ENCODE measurements at places on chromosomes 7 and 10.

DNA sequence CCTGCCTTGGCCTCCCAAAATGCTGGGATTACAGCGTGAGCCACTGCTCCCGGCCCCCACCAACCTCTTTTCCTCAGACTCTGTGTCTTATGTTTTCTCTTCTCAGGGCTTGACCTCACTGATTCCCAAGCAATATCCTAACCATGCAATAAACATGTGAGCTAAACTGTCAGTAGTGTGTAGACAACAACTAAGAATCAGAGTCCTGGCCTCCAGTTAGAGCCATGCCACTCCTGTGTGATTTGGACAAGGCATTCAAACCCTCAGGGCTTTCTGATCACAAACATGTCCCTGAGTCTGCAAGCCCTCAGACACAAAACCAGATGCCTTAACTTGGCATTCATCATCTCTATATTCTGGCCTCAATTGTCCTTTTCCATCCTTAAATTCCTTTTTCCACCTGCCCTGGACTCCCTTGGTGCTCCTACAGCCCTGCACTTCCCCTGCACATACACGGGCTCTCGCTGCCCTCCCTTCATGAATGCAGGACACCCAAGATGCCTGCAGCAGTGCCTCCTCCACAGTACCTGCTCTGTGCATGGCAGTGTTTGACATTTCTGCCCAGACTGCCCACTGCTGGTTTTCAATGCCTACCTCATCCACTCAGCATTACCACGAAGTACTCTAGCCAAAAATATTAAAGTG lies 142.8 kb downstream of the CYP26A1 start:
- peaks cover 7% of the 10 kb centered on the region for H3K27me3 ChIP-seq
- no peaks in the 10 kb centered on the region for H3K36me3 ChIP-seq
- DNase-seq: no peak
- no peak overlapping the region for H3K27ac ChIP-seq

DNA sequence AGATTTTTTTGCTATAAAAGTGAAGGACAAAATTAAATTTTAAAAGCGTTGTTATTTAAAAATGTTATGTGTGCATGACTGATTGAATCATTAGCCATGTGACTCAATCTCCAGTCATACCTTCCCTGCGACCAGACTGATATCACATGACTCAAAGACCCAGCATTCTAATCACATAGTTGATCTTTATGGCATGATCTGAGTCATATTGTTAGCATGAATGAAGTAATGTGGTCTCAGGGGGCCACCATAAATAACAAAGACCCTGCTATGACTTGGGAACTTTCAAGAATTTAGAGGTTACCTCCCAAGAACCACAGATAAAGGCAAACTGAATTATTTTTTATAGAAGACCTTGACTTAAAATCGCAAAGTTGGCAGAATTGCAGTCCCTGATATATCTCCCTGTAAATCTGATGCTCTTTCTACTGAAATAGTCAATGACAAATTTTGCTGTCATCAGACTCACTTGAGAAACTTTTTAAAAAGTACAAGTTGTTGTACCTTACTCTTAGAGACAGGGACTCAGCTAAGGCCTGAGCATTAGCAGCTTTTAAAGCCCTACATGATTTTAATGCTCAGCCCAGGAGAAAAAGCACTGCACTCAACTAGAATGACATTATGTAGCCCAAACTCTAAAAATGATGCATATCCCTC lies 717.3 kb downstream of the XPNPEP1 start:
- H3K36me3 ChIP-seq: no peaks in the 10 kb centered on the region
- no peak overlapping the region for H3K27ac ChIP-seq
- H3K27me3 ChIP-seq: no peaks in the 10 kb centered on the region

DNA sequence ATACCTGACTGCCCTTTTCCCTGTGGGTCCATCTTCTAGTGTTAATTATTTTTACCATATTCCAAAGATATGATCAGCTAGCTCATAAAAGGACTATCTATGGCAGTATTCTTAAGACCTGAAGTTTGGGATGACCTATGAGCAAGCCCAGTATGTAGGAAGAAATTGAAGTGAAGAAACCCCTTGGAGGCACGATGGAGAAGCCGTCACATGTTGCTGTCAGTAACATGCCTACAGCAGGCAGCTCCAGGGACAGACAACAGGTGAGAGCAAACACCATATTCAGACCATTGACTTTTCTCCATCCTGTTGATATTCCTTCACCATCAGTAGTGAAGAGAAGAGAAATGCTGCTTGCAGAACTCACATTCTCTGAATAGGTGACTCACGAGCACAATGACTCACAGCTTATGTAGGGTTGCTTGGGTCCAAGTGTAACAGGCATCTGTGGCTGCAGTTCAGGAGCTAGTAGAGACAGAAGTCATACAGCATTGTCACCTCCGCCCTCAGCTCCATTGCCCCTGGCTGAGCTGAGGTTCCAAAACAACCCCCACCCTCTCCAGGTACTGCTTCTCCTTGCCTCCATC lies 8.4 kb upstream of the LYZL2 start:
- H3K36me3 ChIP-seq: no peaks in the 10 kb centered on the region
- no peak for DNase-seq
- no peak overlapping the region for H3K27ac ChIP-seq
- H3K27me3 ChIP-seq: no peaks in the 10 kb centered on the region
- H3K4me1 ChIP-seq: peaks cover 26% of the 10 kb centered on the region
- no peak overlapping the region for H3K4me3 ChIP-seq

- H3K36me3 ChIP-seq: no peaks in the 10 kb centered on the region
- H3K27me3 ChIP-seq: peaks cover 10% of the 10 kb centered on the region
- DNase-seq: no peak
- H3K27ac ChIP-seq: no peak overlapping the region
- H3K4me1 ChIP-seq: peaks cover 45% of the 10 kb centered on the region
- H3K4me3 ChIP-seq: no peak overlapping the region
Observed at GRCh38 chr10:129909531-129910256, 54.4 kb downstream of the EBF3 start.

- no peak overlapping the region for H3K27ac ChIP-seq
- DNase-seq: no peak
- no peaks in the 10 kb centered on the region for H3K36me3 ChIP-seq
- H3K4me1 ChIP-seq: no peaks in the 10 kb centered on the region
- no peak overlapping the region for H3K4me3 ChIP-seq
Observed at GRCh38 chr7:118949031-118949430, 724.5 kb downstream of the ANKRD7 start.

DNA sequence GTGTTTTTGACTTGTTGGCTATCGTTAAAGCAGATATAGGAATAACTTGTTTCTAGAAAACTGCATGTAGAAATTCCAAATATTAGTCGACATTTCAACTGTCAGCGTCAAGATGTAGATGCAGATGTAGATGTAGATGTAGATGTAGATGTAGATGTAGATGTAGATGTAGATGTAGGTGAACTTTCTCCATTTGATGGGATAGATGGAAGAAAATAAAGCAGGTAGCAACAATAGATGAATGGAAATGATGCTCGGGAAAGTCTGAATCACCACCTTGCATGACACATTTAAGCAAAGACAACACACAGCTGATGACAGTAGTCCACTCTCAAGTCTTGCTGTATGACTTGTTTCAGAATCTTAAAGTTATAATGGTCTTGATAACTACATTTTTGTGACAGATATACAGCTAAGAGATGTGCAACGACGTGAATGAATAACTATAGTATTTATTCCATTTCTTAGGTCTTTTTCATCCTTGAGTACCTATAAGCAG lies 53.5 kb downstream of the SND1 start:
- peaks cover 71% of the 10 kb centered on the region for H3K36me3 ChIP-seq
- DNase-seq: no peak
- H3K27ac ChIP-seq: no peak overlapping the region
- H3K4me1 ChIP-seq: no peaks in the 10 kb centered on the region

DNA sequence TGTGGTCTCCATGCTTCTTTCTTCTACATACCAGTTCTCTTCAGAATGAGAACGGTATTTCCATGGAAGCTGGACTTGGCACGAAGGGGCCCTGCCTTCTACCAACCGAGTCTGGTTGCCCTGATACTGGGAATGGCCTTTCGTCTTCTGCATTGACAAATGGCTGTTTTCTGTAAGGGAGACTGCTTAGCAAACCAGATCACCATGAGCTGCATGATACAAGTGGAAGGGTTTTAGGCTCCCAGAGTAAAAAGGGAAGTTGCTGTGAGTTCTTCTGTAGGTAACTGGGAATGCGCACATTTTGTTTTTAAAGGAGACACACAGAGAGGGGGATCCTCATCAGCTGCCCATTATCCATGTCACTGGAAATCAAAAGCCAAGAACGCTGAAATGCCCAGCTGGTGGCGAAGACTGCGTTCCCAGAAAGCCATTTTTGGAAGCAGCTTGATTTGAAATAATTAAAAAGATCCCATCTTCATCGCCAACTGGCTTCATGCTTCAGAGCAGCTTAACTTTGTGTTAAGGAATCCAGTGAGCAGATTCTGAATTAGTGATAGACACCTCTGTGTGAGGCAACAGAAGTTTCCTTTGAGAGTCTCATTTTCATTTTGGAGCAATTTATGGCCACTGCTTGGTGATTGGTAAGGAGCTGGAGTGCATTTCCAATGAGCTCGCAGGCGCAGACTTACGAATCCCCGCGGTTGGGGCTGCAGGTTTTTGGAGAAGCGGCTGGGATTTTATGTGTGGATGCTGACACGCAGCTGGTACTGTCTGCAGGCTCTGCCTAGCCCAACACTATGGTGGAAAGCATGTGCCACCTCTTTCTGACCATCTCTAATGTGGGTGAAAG lies 672.7 kb upstream of the FOXK1 start:
- no peak for DNase-seq
- peaks cover 4% of the 10 kb centered on the region for H3K27me3 ChIP-seq
- no peaks in the 10 kb centered on the region for H3K4me1 ChIP-seq
- H3K36me3 ChIP-seq: no peaks in the 10 kb centered on the region
- H3K4me3 ChIP-seq: no peak overlapping the region

DNA sequence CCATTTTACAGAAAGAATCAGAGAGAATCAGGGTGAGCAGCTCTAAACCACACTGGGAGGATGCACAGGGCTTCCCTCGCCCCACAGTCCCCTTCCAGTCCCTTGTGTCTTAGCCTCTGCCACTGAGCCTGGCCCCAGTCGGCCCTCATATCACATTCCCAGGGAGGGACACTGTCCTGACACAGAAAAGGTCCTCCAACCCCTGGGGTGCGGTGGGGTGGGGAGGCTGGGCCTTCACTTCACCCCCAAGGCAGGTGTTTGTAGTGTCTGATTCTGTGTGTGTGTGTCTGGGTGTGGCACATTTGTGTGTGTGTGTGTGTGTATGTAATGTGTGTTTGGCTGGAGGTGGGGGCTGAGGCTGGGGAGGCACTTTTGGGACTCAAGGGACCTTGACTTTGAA lies 1.8 kb upstream of the KCP start:
- peaks cover 91% of the 10 kb centered on the region for H3K27me3 ChIP-seq
- no peaks in the 10 kb centered on the region for H3K36me3 ChIP-seq
- DNase-seq: no peak
- H3K27ac ChIP-seq: no peak overlapping the region
- H3K4me1 ChIP-seq: peaks cover 29% of the 10 kb centered on the region

DNA sequence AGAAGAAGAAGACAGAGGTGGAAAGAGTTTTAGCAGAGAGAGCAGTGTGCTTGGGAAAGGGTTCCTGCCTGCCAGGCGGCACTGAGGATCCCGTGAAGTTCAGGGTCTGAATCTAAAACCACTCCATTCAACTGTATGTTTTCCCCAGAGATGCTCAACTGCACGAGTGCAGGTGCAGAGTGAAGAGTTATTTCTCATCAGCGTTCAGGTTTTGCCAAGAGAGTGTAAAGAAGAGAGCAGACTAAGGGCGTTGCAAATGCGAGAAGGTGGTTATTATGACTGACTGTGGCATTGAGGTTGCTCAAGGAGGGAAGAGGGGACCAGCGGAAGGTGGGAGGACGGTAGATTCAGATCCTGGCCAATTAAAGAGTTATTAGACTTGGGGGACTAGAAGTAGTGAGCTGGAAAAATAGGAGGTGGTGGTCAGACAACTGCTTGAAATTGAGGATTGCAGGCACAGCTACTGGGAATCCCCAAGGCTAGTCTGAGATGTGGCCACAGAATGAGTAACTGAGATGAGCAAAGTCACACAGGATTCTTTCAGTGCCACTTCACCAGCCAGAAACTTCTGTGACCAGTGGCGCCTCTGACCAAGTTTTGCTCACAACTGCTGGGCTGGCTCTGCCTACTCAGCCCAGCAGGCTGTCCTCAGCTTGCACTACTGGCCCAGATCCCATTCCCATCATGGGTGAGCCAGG lies 29.1 kb downstream of the STRA8 start:
- no peaks in the 10 kb centered on the region for H3K36me3 ChIP-seq
- H3K4me1 ChIP-seq: peaks cover 8% of the 10 kb centered on the region
- H3K27ac ChIP-seq: no peak overlapping the region
- no peak overlapping the region for H3K4me3 ChIP-seq

GRCh38 chr7:93910076-93910994 lies 4.0 kb downstream of the GNGT1 start:
- peaks cover 33% of the 10 kb centered on the region for H3K4me1 ChIP-seq
- no peaks in the 10 kb centered on the region for H3K27me3 ChIP-seq
- H3K27ac ChIP-seq: peak overlapping the region; percentile 57
- H3K4me3 ChIP-seq: no peak overlapping the region

DNA sequence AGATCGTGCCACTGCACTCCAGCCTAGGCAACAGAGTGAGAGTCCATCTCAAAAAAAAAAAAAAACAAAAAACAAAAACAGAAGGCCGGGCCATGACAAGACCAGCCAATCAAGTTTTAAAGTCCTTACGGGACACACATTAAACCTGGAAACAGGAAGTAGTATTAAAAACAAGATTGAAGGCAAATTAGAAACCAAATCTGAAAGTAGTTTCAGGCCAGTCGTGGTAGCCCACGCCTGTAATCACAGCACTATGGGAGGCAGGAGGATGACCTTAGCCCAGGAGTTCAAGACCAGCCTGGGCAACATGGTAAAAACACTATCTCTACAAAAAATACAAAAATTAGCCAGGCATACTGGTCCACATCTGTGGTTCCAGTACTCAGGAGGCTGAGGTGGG lies 18.1 kb downstream of the PSAP start:
- no peak for DNase-seq
- no peak overlapping the region for H3K27ac ChIP-seq
- H3K36me3 ChIP-seq: peaks cover 58% of the 10 kb centered on the region
- peaks cover 86% of the 10 kb centered on the region for H3K4me1 ChIP-seq

- H3K4me1 ChIP-seq: no peaks in the 10 kb centered on the region
- H3K4me3 ChIP-seq: no peak overlapping the region
- no peaks in the 10 kb centered on the region for H3K36me3 ChIP-seq
- DNase-seq: no peak
Observed at GRCh38 chr7:26143298-26144048, 8.5 kb upstream of the NFE2L3 start.

DNA sequence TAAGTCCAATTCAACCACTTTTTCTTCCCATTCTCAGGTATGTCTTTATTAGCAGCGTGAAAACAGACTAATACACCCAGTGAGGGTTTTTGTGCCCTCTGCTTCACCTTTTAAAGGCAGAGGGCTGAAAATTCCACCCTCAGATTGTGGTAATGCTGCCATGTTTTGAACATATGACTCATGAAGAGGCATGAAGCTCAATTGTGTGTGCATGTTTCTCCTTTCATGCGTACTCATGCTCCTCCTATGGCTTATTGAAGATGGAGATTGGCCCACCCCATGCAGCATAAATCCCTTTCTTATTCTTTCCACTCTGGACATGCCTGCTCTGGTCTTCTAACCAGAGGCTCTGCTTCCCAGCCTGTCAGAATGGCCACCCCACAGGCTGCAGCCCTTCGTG lies 168.0 kb upstream of the PRKCQ start:
- H3K4me3 ChIP-seq: no peak overlapping the region
- H3K27me3 ChIP-seq: peaks cover 4% of the 10 kb centered on the region
- H3K36me3 ChIP-seq: no peaks in the 10 kb centered on the region
- DNase-seq: no peak

GRCh38 chr7:84975586-84976185 lies 211.2 kb downstream of the SEMA3D start:
- H3K4me1 ChIP-seq: peaks cover 12% of the 10 kb centered on the region
- H3K4me3 ChIP-seq: no peak overlapping the region
- H3K27ac ChIP-seq: no peak overlapping the region
- no peak for DNase-seq
- no peaks in the 10 kb centered on the region for H3K27me3 ChIP-seq

Measured in left ventricle myocardium inferior (tissue), 1 donor.